ENCODE measurements at places on chromosomes 12 and 14.

GRCh38 chr12:76275511-76276093 is 72.6 kb downstream of the BBS10 start:
- no peak for DNase-seq

DNA sequence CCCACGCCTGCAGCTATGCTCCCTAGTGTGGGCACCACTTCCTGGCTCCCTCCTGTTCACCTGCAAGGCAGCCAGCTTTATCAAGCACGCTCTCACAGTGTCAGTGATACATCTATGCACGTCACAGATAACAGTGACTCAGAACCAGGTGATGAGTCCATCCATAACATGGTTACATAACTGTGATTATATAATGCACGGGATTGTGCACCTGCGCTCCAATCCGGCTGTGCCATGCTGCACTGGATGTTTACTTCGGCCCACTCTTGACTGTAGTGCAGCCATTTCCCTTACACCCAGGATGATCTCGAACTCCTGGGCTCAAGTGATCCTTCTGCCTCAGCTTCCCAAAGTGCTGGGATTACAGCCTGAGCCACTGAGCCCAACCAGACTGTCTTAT is 38.4 kb upstream of the CEP83 start:
- DNase-seq = no peak

DNA sequence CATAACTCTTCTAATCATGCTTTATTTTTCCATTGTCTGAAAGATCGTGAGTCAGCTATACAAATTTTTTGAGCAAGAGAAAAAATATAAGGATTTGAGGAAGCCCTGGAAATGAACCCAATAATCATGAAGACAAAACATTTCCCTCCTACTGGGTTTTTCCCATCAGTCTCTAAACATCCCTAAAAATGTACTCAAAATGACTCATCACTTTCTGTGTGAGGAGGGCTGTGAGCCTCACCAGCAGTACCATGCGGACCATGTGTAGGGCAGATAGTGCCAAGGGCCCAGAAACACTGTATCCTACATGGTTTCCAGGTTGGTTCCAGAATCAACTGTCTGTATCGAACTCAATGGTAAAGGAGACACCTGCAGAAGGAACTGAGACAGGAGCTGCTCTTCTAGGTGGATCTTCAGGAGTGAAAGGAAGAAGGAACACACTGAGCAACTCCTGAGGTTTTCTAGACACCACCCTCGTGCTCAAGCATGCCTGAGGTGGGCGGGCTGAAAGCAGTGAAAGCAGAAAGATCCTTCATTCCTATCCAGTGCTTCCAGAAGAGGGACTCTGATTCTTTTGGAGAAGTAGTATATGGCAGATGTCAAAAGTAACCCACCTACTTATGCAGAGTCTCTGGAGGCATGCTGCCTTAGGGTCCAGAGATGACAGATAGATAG is 48.6 kb upstream of the RHOJ start:
- DNase-seq = no peak

GRCh38 chr12:119114294-119114693 is 64.4 kb upstream of the HSPB8 start:
- no peak for DNase-seq

- no peak for DNase-seq
Measured at GRCh38 chr12:18700271-18700670, 37.5 kb downstream of the PLCZ1 start.
